HTR-8/SVneo (cell line): ENCODE measurements at places on chromosomes 11 and 22.

DNA sequence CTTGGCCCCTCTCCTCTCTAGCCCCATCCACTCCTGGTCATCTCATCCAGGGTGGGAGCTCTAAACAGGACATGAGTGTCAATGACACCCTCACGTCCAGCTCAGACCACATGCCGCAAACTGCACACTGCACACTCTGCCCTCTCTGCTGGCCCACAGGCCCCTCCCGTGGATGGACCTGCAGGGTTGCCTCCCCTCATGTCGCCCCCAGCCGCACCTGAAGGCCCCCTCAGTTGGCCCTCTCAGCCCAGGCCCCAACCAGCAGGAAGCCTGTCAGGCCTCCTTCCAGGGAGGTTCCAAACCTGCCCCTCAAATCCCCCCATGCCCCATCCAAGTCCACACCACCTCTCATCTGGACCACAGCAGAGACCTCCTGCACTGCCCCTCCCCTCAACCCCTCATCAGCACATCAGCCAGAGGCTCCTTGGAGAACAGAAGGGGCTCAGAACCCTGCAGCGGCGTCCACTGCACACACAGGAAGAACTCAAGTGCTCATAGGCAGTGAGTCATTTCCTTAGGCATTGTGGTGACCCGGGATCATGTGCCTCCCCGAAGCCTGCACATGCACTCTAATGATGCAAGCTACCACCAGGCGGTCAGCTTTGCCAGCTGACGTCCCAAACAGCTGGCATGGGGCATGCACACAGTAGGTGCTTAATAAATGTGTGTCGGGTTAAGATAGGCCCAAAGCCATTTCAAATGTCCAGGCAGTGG lies 12.9 kb upstream of the CDKN1C start:
- DNase-seq, result peak; percentile 81

- DNase-seq, result no peak
These were observed 12.2 kb downstream of the SERHL2 start for GRCh38 chr22:42565956-42566355.

DNA sequence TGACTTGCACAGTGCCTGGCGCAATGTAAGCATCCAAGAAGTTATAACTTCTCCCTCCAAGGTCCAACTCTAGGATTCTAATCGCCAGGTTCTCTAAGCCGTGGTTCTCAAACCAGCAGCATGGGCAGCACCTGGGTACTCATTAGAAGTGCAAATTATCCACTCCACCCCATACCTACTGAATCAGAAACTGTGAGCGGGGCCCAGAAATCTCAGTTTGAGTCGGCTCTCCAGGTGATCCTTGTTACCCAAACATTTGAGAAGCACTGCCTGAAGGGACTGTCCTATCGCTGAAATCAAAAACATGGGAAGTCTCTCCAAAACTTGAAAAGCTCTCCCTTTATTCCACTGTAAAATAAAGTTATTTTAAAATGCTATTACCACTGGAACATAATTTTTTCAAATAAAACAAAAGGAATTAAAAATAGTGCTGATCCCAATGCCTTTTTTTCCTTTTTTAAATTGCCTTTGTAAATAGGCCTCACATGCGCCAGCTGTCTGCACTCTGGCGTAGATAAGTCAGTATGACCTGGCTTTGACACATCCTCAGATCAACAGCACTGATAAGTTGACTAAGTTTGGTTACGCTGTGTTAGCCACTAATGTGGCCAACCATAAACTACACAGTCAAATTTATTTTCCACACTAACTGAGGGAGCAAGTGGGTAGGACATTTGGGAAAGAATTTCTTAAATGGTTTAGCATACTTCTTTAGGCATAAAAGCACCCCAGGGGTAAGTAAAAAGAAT lies 8.4 kb upstream of the CTR9 start:
- no peak for DNase-seq

DNA sequence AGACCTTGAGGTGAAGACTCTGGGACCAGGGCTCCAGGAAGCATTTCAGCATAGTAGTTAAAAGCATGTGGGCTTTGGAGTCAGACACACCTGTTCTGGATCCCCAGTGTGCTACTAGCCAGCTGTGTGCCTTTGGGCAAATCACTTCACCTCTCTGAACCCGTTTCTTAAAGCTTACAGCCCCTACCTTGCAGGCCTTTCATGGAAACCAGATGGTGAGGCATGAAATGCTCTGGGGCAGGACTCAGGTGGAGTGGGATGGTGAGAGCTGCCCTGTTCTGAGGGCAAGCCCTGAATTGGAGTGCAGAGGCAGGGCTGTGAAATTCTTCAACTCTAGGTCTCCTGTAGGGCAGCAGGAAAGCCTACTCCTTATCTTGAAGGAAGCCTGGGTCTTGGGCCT lies 10.5 kb downstream of the UCP2 start:
- DNase-seq, result no peak

DNA sequence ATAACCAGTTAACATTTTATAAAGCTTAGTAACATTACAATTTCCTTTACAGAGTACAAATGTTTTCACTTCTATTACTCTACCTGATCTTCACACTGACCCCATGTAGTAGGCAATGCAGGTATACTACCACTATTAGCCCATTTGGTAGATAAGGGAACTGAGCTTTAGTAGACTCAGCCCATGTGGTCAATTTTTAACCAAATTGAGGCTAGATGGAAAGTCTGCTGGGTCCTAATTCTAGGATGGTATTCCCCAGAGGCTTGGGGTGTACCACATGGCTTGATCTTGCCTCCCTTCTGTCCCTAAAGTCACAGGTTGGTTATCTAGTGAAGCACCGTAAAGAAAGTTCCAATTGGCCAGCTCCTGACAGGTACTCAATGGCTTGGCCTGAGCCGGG lies 48.2 kb downstream of the NRXN2 start:
- DNase-seq, result no peak

GRCh38 chr11:74466916-74467885 lies at the start of gene KCNE3:
TSS of gene KCNE3 (minus strand) at chr11:74467549. CDS start at chr11:74457563, 9,986 bp downstream.
- DNase-seq, result no peak

GRCh38 chr22:35353318-35353717 lies 27.6 kb upstream of the HMOX1 start:
- DNase-seq, result no peak

- no peak for DNase-seq
These were observed 29.1 kb downstream of the MAP6 start for GRCh38 chr11:75639762-75640181.

GRCh38 chr11:83403691-83404389 lies 117.7 kb upstream of the CCDC90B start:
- no peak for DNase-seq

GRCh38 chr11:69821511-69822040 lies 2.4 kb upstream of the FGF3 start:
- DNase-seq, result no peak

DNA sequence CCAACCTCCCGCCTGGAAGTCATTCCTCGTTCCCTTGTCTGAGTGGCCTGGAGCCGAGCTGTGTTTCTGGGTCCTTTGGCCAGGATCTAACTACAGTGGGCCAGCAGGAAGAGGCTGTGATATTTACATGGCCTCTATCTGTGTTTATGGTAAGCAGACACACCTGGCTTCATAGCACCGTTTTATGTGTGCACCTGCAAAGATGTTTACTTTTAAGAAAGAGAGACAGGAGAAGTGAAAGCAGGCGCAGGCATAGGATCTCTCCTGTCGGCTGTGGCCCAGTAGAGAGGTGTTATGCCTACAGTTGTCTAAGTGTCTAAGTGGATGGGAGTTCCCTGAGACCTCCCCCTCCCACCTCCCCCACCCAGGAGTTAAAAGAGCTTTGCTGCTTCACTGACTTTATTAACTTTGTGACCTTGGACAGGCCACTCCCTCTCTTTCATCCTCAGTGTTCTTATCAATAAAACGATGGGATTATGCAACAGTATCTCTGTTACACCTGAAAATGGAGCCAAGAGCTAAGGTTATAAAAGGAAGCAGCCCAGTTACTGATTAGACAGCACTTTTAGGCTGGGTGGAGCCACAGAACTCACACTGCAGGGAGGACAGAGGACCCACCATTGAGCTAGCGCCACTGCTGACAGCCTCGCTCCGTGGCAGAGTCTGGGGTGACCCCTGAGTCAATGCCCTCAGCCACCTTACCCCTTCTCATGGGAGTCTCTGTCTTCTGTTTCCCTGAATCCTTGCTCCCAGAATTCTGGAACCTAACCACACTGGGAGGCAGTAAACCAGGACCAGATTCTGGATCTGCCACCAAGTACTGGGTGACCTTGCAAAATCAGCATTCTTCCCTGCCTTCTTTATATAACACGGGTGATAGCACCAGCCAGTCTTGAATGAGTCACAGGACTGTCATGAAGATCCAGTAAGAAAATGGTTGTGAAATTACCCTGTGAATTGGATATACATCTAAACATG lies 22.0 kb downstream of the ST14 start:
- DNase-seq, result peak; percentile 28

- DNase-seq, result no peak
These were observed 316.3 kb upstream of the LARGE1 start for GRCh38 chr22:34236527-34236926.

DNA sequence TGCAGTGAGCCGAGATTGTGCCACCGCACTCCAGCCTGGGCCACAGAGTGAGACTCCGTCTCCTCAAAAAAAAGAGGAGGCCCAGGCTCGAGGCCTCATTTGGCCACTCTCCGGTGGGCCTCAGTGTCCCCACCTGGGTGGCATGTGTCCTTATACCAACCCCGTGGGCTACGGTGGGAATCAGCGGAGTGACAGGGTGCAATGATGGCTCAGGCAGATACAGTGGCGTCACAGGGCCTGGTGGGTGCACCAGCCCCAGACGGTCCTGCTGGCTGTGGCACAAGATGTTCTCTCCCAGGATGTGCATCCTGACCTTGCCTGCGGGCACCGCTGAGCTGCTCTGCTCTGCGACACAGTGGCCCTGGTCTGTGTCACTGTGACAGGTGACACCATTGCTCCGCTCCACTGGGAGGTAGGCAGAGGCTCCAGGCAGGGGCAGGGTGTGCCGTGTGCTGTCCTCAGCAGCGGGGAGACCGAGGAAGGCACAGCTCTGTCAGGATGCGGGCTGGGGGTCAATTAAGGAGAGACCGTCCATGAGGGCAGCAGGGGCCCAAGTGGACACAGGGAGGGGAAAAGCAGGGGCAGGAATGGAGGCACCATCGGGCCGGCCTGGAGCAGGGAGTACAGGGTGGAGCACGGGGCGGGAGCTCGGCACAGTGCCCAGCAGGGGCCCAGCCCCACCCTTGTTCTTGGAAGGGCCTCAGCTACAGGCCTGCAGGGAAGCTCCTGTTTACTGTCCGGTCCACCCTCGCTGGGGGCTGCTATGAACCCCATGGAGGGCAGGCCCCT lies 21.7 kb upstream of the TH start:
- DNase-seq, result no peak

DNA sequence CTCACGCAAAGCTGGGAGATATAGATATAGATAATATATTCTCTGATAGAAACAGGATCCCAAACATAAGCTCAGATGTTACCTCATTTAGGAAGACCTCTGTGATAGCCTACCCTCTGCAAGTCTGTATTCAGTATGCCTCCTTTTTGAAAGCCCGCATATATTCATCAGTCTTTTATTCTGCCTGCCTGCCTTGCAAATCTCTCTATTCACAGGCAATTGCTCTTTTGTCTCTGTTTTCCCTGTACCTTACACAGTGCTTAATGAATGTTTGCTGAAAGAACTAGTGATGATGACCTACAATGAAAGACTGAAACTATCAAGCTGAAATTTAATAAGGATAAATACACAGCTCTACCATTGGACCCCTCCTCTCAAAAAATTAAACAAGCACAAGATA lies 18.4 kb downstream of the DEUP1 start:
- DNase-seq, result no peak

- no peak for DNase-seq
These were observed 14.0 kb downstream of the C11orf65 start for GRCh38 chr11:108453207-108453835.
